NCI-H1436 treated with DMSO at 0.1 percent for 48 hours (cell line): ENCODE measurements at places on chromosomes 3 and 15.

DNA sequence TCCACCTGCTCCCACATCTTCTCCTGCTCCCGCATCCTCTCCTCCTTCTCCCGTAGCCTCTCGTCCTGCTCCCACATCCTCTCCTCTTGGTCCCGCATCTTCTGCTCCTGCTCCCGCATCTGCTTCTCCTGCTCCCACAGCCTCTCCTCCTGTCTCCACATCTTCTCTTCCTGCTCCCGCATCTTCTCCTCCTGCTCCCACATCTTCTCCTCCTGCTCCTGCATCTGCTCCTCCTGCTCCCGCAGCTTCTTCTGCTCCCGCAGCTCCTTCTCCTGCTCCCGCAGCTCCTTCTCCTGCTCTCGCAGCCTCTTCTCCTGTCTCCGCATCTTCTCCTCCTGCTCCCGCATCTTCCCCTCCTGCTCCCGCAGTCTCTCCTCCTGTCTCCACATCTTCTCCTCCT, 5.8 kb downstream of the GOLGA6L2 start:
- no peak for DNase-seq

DNA sequence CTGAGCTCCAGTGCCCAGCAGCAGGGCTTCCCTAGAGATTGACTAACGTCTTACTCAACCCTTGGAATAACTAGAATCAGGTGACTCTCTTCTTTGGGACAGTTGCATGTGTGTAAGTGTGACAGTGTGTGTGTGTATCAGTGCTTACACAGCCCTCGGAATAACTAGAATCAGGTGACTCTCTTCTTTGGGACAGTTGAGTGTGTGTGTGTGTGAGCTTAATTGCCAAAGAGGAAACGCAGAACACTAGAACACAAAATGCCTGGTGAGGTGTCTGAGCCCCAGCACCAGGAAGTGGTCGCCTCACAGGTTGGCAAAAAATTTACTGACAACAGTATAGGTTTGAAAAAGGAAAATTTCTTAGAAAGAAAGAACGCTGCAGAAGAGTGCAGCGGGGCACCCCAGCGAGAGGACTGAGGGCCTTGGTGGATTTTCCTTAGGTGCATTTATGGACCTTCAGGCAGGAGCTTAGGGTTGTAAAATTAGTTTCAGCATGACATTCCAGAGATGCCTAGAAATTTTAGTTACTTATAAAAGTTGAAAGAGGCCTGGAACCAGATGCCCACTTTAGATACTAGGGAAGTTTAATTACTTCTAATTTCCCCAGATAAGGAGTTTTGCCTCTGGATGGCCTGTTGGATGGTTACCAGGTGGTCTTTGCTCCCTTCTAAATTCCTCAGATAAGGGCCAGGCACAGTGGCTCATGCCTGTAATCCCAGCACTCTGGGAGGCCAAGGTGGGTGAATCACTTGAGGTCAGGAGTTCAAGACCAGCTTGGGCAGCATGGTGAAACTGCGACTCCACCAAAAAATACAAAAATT, 3.7 kb upstream of the WDR82 start:
- no peak for DNase-seq

DNA sequence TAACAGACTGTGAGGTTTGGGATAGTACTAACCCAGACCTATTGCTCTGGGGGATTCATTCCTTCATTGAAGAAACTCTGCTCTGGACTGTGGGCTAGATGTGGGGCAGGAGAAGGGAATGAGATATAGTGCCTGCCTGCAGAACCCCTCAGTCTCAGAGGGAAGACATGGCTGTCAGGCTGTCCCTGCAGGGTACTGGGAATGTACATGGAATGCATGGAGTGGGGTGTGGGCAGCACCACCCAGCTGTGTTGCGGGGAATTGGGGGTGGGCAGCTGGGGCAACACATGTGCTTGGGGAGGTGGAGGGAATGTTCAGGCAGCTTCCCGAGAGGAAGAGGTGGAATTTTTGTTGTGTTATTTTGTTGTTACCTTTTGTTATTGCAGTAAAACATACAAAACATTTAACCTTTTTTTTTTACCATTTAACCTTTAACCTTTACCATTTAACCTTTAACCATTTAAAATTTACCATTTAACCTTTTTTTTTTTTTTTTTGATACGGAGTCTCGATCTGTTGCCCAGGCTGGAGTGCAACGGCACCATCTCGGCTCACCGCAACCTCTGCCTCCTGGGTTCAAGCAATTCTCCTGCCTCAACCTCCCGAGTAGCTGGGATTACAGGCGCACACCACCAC, 7.3 kb downstream of the PAQR5 start:
- no peak for DNase-seq

DNA sequence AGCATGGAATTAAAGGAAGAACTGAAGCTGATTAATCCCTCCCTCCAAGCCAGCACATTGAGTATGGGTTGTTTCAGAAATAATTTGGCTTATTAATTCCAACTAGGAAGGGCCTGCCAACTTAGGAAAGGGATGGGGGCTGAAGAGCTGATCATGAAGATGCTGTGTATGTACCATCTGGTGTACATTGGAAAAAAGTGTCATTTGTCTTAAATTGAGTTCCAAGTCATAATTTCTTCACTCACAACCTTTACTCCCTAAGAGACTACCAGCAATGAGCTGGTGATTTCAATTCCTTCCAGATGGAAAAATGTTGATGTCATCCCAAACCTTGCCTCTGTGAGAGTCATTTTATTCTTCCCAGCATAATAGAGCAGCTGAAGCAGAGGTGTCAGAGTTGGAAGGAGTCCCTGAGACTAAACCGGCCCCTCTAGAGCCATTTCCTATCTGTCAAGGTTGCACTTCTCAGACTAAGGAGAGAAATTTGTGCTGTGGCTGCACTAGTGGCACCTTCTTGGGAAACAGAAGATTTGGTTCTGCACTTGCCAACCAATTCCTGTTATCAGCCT, 79.4 kb downstream of the GTPBP8 start:
- no peak for DNase-seq

DNA sequence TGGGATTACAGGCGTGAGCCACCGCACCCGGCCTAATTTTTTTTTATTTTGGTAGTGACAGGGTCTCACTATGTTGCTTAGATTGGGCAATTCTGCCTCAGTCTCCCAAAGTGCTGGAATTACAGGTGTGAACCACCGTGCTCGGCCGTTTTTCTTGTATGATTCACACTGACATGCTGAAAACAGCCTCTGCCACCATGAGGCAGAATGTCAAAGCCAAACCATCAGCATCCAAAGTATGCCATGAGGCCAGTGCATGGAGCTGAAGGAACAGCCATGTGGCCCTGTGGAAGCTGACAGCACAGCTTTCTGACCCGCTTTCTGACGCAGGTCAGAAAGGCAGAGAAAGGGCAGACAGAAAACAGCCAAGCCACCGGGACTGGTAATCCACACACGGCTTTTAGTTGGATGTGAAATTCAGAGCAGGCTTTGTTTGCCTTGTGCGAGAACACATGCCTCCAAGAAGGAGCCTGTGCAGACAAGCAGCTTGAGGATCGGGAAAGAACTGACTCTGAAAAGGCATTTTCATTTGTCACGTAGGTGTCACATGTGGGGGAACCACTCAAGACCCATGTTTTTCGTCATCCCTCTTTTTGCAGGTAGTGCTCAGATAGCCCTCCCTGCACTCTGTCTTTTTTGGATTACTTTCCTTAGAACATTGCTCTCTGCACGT, 25.1 kb downstream of the XYLB start:
- DNase-seq: no peak

DNA sequence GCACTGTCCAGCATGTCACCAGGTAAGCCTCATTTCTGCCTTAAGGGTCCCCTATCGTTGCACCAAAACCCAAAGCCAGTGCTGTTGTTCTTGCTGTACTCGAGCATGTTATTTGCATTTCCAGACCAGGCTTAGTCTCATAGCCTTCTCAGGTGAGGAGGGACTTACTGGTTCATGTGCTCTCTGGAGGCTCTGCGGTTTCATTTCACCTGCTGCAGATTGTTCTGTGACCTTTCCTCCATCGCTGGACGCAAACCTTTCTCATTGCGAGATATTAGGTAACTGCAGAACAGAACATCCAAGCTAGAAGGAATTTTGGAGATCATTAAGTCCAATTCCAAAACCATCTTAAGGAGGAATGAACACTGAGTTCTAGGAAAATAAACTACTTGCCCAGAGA, 187.3 kb upstream of the BCL6 start:
- no peak for DNase-seq

- DNase-seq: no peak
Measured at GRCh38 chr3:141537856-141538255, 51.0 kb downstream of the RASA2 start.

DNA sequence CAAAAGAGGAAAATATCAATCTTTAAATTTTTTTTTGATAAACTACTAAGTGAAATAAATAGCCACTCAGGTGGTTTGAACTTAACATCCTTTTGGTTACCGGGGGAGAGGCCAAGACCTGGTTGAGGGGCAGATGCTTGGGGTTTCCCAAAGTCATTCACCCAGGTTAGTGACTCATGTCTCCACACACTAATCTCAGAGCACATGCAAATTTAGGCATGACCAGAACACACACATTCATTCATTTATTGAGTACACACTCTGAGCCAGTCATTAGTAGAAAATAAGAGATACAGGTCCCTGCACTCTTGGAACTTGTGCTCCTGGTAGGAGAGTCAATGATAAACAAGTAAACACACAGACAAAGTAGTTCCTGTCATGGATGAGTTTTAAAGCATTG, 7.3 kb downstream of the ILDR1 start:
- no peak for DNase-seq

- DNase-seq: no peak
Measured at GRCh38 chr3:44104668-44105321, 136.9 kb upstream of the TOPAZ1 start.
